ENCODE measurements at places on chromosomes 6 and 20.

DNA sequence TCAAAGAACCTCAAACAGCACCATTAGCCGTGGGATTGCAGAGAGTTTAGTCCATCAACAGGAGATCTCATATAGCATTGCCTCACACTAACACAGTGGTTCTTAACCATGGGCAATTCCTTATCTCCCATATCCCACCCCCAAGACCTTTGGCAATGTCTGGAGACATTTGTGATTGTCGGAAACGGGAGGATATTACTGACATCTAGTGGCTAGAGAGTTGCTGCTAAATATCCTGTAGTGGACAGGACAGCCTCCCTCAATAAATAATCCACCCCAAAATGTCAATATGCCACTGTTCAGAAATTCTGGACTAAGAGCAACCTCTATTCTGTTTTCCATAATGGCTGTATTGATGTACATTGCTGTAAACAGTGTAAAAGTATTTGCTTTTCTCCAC is 210.1 kb upstream of the CCN2 start:
- peak; percentile 21 for DNase-seq

DNA sequence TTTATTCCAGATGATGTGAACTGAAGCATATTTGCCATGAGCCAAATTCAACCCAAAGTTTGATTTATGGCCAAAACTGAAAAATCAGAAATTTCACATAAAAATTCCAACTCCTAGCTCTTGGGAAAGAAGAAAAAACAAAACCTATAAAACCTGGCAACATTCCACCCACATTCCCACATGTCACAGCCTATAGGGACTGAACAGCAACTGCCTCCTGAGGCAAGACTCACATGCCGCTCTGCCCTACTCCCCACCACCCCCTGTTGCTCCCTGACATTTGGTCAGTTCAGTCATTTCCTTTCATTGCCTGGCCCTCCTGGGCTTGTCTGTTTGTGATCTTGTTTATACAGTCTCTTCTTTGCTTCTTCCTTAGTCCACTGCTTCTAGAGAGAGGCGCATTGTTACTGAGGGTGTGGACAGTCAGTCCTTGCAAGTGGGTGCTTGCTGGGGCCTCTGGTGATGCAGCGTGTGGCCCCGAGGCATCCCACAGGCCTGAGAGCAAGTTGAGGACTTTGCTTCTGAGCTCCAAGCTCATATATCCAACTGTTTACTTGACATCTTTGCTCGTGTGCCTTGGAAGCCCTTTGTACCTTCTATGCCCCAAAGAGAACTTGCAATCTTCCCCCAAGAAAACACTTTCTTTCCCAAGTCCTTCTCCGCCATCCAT is 31.4 kb downstream of the NFATC2 start:
- DNase-seq, result no peak

- no peak for DNase-seq
Measured at GRCh38 chr6:9420316-9421015, 985.1 kb upstream of the SLC35B3 start.

GRCh38 chr6:34585512-34586061 is 29.5 kb upstream of the SPDEF start:
- DNase-seq, result no peak

DNA sequence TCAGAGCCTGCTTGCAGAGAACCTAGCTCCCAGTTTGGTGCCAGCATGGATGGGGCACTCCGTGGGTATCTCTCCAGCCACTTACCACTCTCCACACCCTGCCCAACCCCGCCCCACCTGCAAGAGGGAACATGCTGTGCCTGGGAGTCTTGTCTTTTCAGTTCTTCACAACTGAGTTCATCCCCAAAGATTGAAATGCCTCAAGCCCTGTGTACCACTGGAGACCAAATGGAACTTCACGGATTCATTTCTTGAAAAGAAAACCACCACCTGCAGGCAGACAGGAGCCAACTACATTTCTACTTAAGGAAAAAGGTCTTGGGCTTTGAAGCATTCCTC is 50.1 kb downstream of the TRERF1 start:
- no peak for DNase-seq

DNA sequence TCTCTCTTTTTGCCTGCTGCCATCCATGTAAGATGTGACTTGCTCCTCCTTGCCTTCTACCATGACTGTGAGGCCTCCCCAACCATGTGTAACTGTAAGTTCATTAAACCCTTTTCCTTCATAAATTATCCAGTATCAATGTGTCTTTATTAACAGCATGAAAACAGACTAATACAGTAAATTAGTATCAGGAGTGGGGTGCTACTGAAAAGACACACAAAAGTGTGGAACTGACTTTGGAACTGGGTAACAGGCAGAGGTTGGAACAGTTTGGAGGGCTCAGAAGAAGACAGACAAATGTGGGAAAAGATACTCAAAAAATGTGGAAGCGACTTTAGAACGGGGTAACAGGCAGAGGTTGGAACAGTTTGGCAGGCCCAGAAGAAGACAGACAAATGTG is 189.4 kb downstream of the HTR1B start:
- DNase-seq, result no peak

DNA sequence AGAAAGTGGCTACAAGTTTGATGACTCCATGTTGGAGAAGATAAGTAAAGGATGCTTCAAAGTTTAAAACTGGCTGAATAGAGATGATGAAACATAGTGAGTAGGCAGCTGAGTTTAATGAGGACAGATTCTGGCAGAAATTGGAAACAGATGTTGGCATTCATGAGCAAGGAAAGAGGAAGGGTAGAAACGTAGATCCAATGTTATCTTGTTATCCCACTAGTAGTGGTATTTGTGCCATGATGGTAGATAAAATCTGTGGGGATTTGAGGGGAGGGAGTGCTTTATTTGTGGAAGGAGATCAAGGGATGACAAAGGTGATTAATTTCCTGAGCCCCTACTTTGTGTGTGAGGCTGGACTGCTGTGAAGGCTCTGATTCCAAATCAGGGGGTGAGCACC is 69.5 kb downstream of the MRAP2 start:
- DNase-seq, result no peak

GRCh38 chr20:4748847-4749246 is 27.1 kb downstream of the PRND start:
- no peak for DNase-seq

DNA sequence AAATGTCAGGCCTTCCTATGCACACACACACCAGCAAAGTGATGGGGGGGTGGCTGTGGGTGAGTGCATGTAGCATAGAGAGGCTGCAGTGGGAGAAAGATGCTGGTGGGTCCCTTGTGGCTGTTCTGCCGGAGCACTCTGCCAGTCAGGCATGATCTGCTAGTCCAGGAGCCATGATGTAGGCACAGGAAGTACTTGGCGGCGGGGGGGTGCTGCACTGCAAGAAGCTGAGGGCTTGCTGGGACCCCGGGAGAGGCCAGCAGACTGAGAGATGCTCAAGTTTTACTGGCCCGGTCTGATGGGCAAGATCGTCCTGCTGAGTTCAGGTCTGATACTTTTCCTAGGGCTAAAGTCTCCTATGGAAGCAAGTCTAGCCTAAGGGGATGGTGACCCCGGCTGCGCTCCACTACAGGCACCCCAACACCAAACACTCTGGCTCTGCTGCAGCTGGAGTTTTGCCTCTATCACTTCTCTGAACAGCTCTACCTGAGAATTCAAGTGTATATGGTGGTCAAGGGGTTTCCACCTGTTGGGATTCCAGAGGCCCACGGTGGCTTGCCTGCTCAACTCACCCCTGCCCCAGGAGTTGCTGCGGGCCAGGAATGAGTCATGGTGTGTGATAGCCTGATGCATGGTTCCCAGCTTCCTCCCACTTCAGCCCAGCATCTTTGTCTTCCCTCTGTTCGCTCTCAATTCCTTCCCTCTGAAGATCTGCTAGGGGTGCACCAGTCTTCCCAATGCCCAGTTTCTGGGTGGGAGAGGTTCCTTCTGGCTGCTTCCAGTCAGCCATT is 971.8 kb upstream of the ADGRB3 start:
- DNase-seq, result no peak

Data from hematopoietic multipotent progenitor cell (in vitro differentiated cells).